ENCODE measurements at places on chromosomes 16 and 17.

DNA sequence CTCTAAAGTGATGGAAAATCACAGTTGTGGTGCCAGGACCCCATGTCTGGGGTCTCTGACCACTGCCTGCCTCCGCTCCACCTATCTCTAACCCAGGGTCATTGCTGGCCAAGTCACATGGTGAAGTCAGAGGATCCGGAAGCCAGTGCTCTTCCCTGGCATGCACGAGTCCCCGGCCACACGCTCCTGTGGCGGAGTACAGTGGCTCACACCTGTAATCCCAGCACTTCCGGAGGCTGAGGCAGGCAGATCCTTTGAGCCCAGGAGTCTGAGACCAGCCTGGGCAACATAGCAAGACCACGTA, 21.5 kb upstream of the RBFOX3 start:
- no peak for DNase-seq

- DNase-seq, result no peak
Observed at GRCh38 chr17:82031303-82031884, at the start of gene RAC3. TSS of gene RAC3 (plus strand) at chr17:82031678. CDS start at chr17:82031762, 84 bp downstream.

DNA sequence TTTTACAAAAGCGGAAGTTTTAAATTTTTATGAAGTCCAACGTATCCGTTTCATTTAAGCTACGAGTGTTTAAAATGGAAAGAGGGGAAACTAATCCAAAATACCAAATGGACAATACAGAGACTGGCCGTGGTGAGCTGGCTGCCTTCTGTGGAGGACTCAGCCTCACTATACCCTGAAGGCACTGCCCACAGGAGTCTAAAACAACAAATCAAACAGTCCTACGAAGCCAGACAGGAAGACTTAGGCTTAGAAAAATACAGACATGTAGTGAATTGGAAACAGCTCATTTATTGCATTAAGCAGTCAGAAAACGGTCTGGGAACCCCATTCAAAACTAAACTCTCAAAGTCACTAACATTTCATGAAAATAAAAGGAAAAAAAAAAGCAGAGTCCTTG, 75.1 kb downstream of the CYTH1 start:
- DNase-seq, result no peak

- DNase-seq, result no peak
Observed at GRCh38 chr16:86931410-86931941, 353.1 kb downstream of the FOXL1 start.

DNA sequence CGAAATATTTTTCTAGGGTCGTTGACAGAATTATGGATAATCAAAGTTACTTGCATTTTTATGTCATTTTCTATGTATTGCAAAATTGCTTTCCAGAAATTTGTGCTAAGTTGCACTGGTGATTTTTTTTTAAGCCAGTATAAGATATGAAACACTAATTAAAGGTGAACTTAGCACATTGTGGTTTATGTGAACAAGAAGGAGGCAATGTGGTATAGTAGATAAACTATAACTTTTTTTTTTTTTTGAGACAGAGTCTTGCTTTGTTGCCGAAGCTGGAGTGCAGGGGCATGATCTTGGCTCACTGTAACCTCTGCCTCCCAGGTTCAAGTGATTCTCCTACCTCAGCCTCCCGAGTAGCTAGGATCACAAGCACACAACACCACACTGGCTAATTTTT, 13.2 kb downstream of the DGKE start:
- no peak for DNase-seq

- no peak for DNase-seq
Observed at GRCh38 chr17:39351508-39351907, 49.9 kb downstream of the FBXL20 start.

- DNase-seq, result no peak
Observed at GRCh38 chr16:68686905-68687304, 41.8 kb downstream of the CDH3 start.

GRCh38 chr17:73411313-73411747, 99.5 kb upstream of the CDC42EP4 start:
- no peak for DNase-seq

- no peak for DNase-seq
Observed at GRCh38 chr16:83755391-83755790, 52.4 kb upstream of the HSBP1 start.

DNA sequence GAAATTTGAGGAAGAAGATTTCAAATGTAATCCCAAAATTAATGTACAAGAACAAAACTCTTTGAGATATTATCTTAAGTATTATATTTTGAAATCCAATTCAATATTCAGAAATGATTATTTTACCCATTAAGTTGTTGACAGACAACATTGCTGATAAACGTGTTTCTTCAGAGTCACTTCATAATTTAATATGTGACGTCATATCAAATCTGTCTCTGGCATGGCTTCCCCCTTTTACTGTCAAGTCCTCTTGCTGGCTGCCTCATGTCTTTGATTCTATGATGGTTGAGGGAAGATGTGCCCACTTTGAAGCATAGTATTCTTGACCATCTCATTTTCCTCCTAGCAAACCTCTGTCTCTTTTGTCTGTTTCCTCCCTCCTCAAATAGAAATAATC, 1257.1 kb upstream of the GOT2 start:
- DNase-seq, result no peak

- no peak for DNase-seq
Observed at GRCh38 chr17:4135489-4135888, 7.3 kb downstream of the ZZEF1 start.

DNA sequence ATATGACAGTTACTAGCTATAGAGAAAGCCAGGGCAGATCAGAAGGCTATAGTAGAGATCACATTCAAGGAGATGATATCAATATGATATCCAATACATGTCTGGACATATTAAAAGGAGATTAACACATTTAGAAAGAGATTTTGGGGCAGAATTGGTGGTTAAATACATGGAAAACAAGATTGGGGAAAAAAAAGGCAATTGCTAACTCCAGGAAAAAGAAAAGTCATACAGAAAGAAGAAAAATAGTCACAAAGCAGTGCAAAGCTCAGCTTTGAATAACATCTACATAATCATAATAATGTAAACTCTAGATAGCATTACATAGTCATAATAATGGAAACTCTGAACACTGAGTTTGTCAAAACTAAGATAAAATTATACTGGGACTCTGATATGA, 40.6 kb downstream of the MYH11 start:
- no peak for DNase-seq

DNA sequence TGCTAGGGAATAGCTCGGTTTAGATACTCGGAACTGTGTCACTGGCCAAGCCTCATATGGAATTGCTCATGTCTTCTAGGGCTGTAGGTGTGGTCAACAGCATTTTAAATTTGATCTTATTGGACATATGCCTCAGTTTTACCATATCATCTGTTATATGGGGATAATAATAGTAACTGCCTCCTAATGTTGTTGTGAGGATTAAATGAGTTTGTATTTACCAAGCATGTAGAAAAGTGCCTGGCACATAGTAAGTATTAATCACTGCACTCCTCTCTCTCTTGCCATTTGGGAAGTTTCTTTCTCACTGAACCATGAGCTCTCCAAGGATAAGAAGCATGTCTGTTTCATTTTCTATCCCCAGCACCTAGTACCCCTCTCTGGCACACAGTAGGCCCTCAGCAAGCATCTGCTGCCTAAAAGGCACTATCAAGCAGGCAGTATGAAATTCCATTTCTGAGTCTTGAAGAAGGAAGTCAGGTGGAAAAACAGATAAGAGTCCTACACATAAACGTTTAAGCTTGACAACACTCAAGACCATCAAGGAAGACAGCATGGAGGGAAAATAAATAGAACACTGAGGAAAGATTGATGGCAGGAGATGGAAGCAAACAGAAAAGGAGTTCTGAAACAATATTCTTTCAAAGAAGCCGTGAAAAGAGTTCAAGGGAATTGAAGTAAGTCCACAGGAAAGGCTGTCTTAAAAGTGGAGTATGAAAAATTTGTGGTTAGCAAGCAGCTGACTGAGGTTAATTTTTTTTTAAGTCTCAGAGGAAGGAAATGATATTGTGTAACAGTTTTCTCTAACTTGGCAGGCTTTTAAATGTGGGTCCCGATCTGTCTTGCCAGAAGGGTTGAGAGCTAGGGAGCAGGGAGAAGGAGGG, 2.2 kb upstream of the ATP6V0A1 start:
- DNase-seq, result no peak

DNA sequence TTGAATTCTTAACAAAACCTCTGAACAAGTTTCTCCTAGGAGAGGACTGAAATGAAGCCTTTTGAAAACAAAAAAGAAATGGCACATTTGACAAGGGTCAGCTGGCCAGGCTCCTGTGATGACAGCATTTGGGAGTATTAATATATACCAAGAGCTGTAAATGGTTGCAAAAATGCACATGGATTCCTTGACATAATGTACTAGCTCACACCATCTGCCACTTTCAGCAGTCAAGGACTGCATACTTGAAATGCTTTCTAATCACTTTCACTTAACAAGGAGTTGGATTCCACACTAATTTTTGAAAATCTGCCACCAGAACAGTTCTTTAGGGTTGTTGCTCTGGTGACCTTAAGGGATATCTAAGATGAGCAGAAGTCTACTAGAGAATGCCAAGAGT, 236.7 kb upstream of the TOX3 start:
- DNase-seq, result no peak

Measured in substantia nigra (tissue), 51 donors.